ENCODE measurements at places on chromosomes 7 and 10.

- peak; percentile 66 for DNase-seq
Observed at GRCh38 chr7:27606270-27607209, 56.1 kb downstream of the HIBADH start.

DNA sequence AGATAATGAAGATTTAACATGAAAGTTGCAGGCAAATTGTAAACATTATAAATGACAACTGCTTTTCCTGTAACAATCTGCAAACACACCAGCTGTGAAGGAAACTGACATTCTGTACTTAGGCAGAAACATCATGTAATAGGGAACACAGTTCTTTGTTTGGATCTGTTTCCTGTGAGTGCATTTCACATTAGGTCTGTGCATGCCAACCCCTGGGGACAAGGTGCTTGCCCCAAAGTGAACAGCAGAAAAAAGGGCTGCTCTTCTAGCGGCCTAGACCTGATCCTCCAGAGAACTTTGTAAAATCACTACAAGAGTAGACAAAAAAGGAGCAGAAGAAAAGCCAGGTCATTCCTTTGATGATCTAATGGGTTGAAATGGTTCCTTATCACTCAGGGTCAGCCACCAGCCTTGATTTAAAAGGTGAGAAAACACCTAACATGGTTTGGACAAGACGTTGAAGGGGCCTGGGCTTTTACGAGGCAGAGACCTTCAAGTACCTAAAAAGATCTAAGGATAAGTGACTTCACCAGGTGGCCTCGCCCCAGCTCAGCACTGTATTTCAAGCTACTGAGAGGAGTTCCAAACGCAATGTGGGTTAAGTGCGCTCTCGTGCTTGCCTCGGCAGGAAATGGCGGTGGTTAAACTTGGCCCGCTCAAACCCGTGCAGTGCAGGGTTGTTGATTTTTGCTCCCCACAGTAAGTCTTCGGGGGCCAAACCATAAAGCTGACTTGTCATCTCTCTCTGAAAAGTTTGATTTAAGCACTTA, 249.7 kb downstream of the CREB5 start:
- no peak for DNase-seq

- DNase-seq: no peak
Observed at GRCh38 chr7:74604326-74605020, 53.0 kb upstream of the GTF2I start.

- peak; percentile 66 for DNase-seq
Observed at GRCh38 chr10:123043409-123043925, 34.7 kb downstream of the ACADSB start.

DNA sequence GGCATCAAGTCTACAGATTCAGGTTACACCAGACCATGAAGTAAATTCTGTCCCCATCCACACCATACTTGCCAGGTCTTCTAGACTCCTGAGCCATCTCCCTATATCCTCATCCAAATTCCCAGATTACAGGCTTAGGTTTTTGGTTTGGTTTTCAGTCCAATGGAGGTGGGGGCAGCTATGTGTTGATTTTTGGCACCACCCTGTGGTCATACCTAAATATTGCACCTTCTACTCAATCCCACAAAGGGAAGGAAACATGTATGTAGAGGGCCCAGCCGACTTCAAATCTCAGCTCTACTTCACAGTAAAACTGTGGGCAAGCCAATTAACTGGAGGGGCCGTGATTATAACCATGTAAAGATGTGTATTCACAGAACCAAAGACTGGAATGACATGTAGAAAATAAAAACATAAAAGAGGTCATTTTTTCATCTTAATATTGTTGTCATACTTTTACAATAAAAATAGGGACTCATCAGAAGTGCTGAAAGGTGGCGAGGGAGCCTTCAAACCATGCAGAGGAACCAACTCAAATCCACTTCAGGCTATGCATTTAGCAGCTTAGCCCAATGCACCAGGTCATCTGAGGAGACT, 19.8 kb downstream of the ERCC6 start:
- peak; percentile 61 for DNase-seq

GRCh38 chr10:68137171-68137570, 27.9 kb downstream of the MYPN start:
- peak; percentile 69 for DNase-seq

DNA sequence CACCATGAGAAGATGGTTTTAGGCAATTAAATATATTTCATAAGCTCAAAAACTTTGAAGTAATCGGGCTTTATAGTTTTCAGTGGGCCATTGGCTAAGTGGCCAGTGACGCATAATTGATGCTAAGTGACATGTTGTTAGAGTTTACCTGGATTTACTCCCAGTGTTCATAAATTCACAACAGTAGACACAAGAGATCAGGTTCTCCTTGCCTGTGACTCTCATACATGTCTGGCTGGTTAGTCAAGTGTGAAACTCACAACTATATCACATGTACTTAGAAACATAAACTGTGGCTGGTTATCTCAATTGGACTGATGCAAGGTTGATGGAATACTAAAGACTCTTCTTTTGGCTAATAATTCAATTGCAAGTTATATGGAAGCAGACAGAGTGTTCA, 26.2 kb downstream of the ASB15 start:
- no peak for DNase-seq

DNA sequence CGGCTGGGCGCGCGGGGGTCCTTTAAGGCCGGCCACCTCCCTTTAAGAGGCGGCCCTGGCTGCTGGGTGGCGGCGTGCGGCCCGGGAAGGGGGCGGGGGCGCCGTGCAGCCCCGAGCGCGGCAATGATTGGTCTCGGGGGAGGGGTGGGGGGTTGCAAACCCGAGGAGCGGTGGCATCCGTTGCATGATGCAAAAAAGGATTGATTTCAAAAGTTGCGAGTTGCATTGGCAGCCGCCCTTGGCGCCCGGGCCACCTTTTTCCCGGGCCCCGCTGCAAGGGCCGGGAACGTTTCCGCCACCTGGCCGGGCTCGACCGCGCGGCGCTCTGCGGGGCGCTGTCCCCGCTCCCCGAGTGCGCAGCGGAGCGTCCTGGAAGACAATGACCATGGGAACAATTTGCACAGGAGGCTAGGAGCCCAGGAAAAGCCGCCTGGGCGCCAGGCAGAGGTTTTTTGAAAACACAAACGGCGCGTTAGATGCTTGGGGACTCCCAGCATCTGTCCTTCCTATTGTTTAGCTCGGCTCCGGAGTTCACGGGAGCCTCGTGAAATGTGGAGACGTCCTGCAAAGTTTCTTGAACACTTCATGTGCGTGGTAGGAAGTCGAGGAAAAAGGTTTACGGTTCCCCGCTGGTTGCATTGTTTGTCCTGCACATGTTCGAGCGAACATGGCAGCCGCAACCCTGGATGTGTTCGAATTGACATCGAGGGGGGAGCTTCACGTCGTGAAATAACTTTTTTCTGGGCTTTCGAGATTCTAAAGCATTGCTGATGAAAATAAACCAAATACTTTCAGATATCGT, at the start of gene SEPHS1:
Gene SEPHS1, minus strand, starts transcription at position 78 of the 802 bp plus-strand sequence. CDS start 3,343 bp downstream, outside the sequence.
- peak; percentile 51 for DNase-seq

DNA sequence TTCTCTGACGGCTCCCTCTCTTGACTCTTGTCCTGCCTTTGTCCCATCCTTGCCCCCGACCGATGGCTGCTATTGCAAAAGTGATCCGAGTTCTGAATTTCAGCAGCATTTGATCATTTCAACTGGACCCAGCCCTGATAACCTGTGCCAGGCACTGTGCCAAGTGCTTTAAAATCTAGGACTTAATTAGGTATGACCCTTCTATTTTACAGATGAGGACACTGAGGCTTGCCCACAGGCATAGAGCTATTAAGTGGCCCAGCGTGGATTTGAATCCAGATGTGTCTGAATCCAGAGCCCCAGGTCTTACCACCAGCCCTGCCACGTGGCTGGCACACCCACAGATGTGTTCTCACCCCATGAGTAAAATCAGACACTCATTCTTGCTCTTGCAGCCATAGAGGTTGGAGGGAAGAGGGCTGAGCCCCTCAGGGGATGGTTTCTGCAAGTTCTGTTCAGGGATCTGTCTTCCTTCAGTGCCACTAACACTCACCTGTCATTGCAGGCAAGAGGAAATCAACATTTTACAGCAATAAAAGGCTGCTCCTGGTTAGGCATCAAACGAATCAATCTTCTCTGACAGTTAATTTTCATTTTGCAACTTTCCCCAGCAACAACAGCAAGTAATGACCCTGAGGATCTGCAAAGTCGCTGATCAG, 101.2 kb downstream of the GRID1 start:
- no peak for DNase-seq

GRCh38 chr10:73494213-73494612, 1.6 kb downstream of the PPP3CB start:
- DNase-seq: no peak

GRCh38 chr10:104816501-104816900, 175.4 kb downstream of the SORCS3 start:
- DNase-seq: no peak

GRCh38 chr7:158028971-158029370, 558.7 kb downstream of the PTPRN2 start:
- DNase-seq: no peak

DNA sequence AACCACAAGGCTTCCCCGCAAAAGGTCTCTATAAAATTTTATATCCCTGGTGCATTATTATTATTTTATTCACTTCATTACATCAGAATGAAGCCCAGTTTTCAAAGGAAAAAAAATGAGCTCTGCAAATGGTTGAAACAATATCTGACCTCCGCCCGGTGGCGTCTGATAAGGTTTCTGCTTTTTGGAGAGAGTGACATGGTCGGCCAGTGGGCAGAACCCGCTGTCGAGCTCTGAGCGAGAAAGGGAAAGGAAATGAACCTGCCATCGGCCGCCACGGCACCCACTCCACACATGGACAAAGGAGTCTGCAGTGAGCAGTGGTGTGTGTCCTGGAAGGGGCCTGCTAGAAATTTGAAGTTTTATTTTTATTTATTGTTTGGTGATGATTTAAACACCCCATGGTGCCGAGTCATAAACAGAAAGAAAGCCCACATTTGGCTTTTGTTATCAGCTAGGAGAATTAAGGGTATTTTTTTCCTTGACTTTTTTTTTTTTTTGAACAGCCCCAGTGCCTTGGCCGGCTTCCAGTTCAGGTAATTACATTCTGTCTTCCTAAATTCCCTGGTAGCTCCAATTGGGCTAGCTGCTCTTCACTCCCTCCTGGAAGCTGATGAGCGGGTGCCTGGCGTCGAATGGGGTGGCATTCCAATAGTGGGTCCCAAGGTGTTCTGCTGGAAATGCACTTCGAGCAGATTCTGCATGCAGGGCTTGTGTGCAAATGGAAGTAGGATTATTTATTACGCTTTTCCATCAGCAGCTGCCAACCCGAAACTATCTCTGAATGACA, 149.4 kb upstream of the MKI67 start:
- DNase-seq: no peak

- no peak for DNase-seq
Observed at GRCh38 chr7:134649226-134649775, 2.6 kb downstream of the BPGM start.

DNA sequence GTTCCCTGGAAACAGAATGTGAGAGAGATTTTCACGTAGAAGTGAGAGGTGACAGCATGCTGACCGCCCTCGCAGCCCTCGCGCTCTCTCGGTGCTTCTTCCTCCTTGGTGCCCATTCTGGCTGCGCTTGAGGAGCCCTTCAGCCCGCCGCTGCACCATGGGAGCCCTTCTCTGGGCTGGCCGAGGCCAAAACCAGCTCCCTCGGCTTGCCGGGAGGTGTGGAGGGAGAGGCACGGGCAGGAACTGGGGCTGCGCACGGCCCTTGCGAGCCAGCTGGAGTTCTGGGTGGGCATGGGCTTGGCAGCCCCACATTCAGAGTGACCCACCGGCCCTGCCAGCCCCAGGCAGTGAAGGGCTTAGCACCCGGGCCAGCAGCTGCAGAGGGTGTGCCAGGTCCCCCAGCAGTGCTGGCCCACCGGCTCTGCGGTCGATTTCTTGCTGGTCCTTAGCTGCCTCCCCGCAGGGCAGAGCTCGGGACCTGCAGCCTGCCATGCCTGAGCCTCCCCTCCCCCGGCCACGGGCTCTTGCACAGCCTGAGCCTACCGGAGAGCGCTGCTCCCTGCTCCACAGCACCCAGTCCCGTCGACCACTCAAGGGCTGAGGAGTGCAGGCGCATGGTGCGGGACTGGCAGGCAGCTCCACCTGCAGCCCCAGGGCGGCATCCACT, 888.7 kb upstream of the ZWINT start:
- no peak for DNase-seq

GRCh38 chr10:103458720-103459119, at the start of gene CALHM1:
Gene CALHM1 (minus strand): TSS chr10:103458900. CDS start chr10:103458751, 149 bp downstream.
- DNase-seq: no peak

DNA sequence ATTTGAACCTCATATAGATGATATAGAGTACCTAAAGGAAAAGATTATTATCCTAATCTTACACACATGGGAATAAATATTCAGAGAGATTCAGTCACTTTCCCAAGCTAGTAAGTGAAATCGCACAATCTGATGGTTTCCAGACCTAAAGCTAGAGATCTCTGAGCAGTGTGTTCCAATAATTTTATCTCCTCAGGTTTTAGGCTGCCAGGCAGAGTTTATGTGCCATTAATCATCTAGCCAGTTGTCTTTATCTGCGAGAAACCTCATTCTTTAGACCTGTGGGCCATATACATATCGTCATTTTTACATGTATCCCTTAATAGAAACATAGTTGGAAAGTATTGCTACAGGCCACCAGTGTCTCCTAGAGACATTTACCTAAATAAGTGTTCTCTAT, 647.2 kb upstream of the STEAP1 start:
- no peak for DNase-seq

- peak; percentile 50 for DNase-seq
Observed at GRCh38 chr10:49512121-49512809, 26.7 kb downstream of the ERCC6 start.

GRCh38 chr10:30915146-30915545, 116.5 kb downstream of the ZNF438 start:
- DNase-seq: peak; percentile 40

- no peak for DNase-seq
Observed at GRCh38 chr7:127903892-127904669, 127.2 kb downstream of the LRRC4 start.

Measured in fibroblast of mammary gland (primary cell).